ENCODE measurements at places on chromosomes 6 and 20.

GRCh38 chr6:144471986-144472385 lies 186.9 kb downstream of the UTRN start:
- DNase-seq, result no peak

- DNase-seq, result no peak
Observed at GRCh38 chr6:108156180-108156937, 9.5 kb upstream of the NR2E1 start.

DNA sequence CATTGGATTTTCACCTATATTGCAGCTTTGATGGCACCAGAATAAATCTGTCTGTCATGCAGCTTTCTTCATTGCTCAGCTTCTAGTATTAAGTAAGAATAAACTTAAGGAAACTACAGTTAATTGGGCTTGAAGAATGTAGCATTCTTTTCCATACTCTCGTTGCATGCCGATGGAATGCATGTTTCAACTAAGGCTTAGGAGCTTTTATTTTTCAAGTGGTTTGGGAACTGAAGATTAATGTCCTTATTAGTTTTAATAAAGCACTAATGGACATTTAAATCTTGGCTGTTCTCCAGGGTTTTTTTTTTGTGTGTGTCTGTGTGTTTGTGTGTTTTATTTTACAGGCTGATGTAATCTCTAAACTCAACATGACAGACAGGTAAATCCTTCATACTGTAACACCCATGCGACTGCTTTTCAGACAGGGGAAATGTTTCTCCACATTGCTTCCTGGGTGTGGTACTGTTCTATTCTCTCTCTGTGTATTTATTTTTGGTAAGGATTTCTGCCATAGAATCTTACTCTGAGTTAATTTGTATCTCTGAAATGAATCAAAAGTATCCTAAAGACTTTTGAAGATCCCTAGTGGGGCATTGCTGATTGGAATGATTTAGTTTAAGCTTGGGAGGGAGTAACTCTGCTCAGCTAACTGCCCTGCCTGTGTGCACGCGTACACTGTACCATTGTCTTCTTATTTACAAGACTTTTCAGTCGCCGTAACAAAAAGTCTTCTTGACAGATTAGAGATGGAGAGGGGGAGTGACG lies 38.0 kb downstream of the SLC9A8 start:
- DNase-seq, result no peak

DNA sequence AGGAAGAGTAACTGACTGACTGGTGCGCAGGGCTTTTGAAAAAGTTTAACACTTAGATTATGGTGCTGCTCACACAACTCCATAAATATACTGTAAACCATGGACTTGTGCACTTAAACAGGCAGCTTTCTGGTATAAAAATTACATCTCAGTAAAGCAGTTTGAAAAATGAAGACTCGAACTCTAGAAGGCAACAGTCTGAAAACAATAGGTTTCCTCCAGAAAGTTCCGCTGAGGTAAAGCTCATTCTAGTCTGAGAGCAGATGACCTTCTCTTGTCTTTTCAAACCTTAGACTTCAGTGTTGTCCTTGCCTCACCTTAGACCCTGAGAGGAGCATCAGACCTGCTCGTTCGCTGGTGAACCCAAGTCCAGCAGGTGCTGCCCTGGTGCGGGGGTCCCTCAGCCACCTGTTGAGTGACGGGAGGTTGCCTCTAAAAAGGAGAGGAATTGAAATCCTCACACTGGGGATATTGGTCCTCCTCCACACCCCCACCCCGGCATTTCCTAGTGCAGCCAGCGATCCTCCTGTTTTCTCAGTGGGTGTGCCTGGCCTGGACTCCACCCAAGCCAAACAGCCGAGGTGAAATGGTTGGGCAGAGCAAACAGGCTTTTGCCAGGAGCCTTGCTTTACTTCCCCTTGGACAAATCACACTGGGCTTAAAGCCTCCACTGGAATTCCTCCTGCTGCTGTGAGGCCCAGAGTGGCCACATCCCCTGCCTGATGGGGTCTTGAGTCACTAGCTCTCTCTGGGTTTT lies 14.7 kb upstream of the PYGB start:
- DNase-seq, result no peak

- no peak for DNase-seq
Observed at GRCh38 chr6:16585805-16586204, 175.5 kb downstream of the ATXN1 start.

- no peak for DNase-seq
Observed at GRCh38 chr20:41467690-41468089, 101.1 kb upstream of the EMILIN3 start.

DNA sequence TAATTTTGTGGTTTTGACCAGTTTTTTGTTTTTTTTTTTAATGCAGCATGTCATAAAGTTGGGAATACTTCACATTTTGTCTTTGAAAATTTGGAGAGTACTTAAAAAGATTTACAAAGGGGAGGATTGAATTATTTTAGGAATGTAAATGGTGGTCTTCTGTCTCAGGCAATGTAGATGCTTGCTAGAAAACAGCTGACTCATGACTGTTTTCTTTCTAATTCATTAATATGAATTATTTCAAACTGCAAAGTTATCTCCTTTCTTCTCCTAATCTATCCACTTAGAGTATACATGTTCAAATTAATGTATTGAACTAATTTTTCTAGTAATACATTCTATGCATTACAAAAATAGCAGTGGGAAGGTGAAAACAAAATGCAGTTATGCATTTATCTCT lies 24.9 kb downstream of the HCRTR2 start:
- DNase-seq, result no peak

DNA sequence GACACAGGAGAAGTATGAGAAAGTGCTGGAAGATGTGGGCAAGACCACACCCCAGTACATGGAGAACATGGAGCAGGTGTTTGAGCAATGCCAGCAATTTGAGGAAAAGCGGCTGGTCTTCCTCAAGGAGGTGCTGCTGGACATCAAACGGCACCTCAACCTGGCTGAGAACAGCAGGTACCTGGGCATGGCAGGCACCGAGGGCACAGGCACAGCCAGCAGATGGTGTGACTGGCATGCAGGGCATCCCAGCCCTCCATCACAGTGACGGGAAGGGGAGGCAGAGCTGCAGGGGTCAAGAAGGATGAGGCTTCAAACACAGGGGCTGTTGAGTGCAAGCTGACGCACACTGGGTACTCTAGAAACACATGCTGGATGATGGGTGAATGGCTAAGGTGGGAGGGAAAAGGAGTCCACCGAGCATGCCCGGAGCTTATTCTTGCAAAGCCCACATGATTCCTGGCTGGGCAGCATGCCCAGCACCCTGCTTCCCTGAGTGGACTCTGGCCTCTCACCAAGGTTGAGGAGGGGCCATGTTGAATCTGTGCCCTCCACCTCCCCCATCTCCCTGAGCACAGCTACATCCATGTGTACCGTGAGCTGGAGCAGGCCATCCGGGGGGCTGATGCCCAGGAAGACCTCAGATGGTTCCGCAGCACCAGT lies 26.3 kb downstream of the SPDEF start:
- no peak for DNase-seq
